ENCODE measurements at places on chromosomes 4 and X.

GRCh38 chr4:130747842-130748241, 1651.9 kb downstream of the C4orf33 start:
- DNase-seq, result no peak

GRCh38 chrX:119073911-119074310, 1.1 kb downstream of the CT47C1 start:
- DNase-seq, result no peak

DNA sequence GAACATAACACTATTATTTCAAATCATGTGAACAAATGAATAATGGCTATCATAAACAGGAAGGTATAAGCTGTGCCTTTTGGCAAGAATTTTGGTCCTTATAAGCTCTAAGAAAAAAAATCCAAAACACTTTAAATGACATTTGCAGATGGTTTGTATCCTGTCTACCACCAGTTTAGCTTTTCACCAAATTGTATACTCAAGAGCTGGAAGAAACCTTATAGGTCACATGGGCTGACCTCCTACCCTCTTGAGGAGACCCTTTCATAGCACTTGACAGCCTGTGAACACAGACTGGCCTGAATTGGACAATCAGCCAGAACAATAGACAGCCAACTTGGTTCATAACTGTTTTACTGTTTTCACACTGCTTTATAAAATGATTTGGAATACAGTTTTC, 24.3 kb downstream of the USP26 start:
- DNase-seq, result no peak

- no peak for DNase-seq
Observed at GRCh38 chrX:41085512-41085877, 250 bp downstream of the USP9X start.

DNA sequence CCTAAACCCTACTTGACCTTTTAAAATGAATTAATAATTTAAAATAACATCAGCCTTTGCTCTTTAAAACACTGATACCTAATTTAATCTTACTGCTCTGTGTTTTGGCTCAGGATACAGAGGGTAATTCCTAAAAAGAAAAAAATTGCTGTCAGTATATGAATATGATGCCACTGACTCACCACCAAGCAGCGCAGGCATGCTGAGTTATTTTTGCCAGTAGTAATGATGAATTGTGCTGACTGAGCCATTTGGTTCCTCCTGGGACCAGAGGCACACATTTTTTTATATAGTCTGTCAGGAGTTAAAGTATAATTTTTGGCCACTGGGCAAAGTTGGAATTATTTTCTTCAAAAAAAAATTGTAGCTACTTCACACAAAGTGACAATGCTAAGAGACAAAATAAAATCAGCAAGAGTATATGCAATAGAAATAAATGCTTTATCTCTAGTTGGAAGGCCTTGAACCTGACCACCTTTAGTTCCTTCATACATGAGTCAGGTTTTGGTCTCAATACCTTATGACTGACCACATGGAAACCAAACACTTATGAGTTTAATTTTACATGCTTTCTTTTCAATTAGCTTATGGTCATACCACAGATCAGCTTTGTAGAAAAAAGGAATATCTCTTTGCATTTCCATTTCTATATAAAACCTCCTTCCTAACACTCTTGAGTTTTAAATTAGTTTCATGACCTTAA, 115.1 kb downstream of the PPP3CA start:
- no peak for DNase-seq

Measured in vagina (tissue), 2 donors.